H1 (cell line): ENCODE measurements at places on chromosomes 6 and 20. TPM values are rescaled to one million over a fixed set of nuclear protein-coding genes. Genes with fewer than 3 reads are reported as not detected.

- no peak for DNase-seq
Observed at GRCh38 chr20:21234806-21235483, 68.2 kb upstream of the XRN2 start.

GRCh38 chr6:1247056-1247455 is 64.8 kb upstream of the FOXQ1 start:
- no peak for DNase-seq

PNRC1 gene
- 48.5 and 50.2 TPM in 2 replicates for total RNA-seq

GRCh38 chr20:15199698-15200097 is 862.3 kb upstream of the FLRT3 start:
- DNase-seq: no peak

MED23 gene
- 13.0 and 13.8 TPM in 2 replicates for total RNA-seq

SYCP2 gene
- 0.50 and 0.69 TPM in 2 replicates for total RNA-seq

GRCh38 chr6:5180636-5181035 is 80.1 kb downstream of the LYRM4 start:
- no peak for DNase-seq

HLA-F gene
- 6.5 and 9.6 TPM in 2 replicates for total RNA-seq

DNA sequence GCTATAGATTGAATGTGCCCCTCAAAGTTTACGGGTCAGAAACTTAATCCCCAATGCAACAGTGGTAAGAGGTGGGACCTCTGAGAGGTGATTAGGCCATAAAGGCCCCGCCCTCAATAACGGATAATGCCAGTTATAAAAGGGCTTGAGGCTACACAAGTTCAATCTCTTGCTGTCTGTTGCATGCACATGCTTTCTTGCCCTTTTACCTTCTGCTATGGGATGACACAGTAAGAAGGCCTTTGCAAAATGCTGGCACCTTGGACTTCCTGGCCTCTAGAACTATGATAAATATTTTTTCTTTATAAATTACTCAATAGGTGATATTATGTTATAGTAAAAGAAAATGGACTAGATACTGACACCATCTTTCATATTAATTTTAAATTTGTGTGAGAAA is 806.1 kb downstream of the TENT5A start:
- no peak for DNase-seq

GRCh38 chr6:95596021-95596420 is 18.7 kb downstream of the MANEA start:
- no peak for DNase-seq

DNA sequence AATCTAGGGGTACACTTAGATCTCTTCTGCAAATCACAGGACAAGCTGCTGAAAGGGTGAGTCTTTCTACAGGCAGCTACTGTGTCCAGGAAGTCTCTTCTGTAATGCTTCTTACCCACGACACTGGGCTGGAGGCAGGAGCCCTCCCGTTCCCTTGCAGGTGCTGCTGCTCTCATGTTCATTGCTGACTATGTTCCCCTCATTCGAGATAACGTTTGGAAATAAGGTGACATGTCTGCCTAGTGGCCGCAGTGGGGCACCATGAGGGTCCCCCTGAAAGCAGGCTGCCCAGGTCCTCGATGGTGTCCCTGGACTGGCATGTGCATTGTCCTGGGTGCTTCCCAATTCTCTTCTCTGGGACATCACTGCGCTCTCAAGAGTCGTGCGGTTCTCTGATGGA is 74.7 kb downstream of the SYNJ2 start:
- no peak for DNase-seq

DNA sequence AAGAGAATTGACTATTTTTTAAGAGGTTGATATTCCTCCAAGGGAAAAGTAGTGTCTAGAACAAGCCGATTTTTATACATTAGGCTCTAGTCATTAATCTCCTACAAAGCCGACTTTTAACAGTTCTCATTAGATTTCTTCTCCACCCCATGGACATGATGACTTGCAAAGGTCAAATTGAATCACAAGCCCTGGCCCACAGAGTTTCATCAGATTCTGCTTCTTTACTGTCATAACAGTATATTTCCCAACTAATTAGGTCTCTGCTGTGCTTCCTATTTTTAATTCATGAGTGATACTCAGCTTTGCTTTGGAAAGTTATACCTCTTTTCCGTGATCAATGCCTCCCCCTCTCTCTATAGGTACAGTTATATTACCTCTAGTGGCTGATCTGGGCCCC is 90.6 kb upstream of the ADGRB3 start:
- no peak for DNase-seq

GRCh38 chr20:39853636-39854035 is 835.4 kb downstream of the MAFB start:
- DNase-seq: peak; percentile 52

- no peak for DNase-seq
Observed at GRCh38 chr6:100449239-100449691, 15.5 kb downstream of the SIM1 start.

IPCEF1 gene
- total RNA-seq: 0.44 and 0.78 TPM in 2 replicates

GRCh38 chr6:125746731-125747588 is 2.5 kb upstream of the HEY2 start:
- DNase-seq: peak; percentile 72

RBPJL gene
- total RNA-seq: 0.67 and 0.73 TPM in 2 replicates
